ENCODE measurements at places on chromosomes 5 and 9.

DNA sequence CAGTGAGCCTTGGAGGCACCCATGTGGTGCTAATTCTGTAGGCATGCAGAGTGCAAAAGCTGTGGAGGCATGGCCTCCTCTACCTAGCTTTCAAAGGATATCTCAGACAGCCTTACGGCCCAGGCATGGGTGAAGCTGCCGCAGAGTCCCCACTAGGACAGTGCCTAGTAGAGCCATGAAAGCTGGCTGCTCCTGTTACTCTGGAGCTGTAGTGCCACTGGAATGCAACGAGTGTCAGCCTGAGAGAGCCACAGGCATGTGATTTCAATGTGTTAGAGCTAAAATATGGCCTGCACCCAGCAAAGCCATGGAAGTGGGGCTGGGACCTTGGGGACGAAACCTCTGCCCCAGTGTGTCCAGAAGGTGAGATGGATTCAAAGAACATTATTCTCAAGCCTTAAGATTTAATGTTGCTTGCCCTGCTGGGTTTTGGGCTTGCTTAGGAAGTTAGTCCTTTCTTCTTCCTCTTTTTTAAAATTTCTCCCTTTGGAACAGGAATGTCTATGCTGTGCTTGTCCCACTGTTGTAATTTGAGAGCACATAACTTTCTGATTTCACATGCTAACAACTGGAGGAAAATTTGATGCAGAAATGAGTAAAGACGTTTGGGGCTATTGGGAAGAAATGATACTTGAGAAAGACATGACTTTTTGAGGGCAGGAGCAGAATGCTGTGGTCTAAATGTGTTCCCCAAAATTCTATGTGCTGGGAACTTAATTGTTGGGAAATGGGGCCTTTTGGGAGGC lies 298.4 kb downstream of the PSAT1 start:
- DNase-seq, result no peak

DNA sequence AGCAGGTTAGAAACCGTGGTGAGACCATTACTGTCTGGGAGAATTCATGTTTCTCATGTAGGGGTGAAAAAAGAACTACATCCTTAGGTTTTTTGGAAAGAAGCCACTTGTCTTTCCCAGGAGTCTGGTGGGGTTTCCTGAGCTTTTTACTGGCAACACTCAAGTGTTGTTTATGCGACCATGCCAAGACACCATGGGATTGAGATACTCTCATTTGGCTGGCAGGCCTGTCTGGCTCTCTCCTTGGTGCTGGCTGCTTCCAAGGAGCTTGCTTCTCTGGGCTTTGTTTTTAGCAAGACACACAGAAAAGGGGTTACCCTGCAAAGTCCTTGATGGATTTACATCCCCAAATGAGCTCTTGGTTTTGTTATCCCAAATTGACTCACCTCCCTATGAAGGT lies 80.9 kb upstream of the ISL1 start:
- DNase-seq, result no peak

DNA sequence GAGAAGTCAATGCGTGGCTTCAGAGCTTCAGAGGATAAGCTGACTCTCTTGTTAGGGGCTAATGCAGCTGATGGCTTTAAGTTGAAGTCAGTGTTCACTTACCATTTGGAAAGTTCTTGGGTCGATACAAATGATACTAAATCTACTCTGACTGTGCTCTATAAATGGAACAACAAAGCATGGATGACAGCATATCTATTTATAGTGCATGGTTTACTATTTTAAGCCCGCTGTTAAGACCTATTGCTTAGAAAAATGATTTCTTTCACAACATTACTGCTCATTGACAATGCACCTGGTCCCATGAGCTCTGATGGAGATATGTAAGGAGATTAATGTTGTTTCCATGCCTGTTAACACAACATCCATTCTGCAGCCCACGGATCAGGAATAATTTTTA lies 435.7 kb downstream of the MAT2B start:
- no peak for DNase-seq

DNA sequence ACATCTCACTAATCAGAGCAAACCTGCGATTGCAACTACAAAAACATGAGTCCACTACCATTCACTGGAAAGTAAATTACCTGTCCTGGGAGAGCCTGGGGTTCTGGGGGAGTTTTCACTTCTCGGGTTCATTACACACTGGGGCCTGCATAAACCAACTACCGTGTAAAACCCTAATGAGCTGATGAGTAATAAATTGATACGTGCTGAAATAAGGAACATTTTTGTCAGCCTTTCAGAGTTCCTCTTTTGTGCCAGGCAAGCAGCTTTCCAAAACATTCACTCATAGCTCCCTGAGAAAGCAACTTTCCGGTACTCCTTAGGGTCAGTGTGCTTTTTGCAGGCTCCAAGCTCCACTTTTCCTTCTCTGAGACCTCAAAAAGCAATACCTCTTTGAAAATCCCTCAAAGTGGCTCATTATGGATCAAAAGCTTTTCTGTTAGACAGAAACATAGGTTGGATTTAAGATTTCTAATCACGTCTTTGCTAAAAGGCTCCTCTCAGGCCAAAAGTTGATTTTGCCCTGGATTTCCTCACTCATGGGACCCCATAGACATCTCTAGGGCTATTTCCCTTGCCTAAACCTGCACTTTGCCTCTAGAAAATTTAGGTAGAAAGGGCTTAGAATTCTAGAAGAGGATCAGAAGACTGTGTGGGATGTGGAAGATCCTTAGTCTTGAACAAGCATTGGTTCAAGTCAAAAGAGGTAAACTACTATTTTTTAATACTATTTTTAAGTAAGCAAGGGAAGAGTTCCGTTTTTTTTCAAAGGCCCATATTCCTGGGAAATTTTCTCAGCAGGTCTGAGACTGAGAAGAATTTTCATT lies 74.8 kb downstream of the ST8SIA4 start:
- no peak for DNase-seq

GRCh38 chr5:57804007-57804444 lies 321.4 kb upstream of the ACTBL2 start:
- DNase-seq, result no peak

GRCh38 chr9:37640246-37640645 lies 10.5 kb upstream of the FRMPD1 start:
- DNase-seq, result no peak

- peak; percentile 33 for DNase-seq
These were observed 749 bp downstream of the SOWAHA start for GRCh38 chr5:132813599-132814502.

GRCh38 chr5:174229514-174230370 lies 184.2 kb downstream of the NSG2 start:
- no peak for DNase-seq

DNA sequence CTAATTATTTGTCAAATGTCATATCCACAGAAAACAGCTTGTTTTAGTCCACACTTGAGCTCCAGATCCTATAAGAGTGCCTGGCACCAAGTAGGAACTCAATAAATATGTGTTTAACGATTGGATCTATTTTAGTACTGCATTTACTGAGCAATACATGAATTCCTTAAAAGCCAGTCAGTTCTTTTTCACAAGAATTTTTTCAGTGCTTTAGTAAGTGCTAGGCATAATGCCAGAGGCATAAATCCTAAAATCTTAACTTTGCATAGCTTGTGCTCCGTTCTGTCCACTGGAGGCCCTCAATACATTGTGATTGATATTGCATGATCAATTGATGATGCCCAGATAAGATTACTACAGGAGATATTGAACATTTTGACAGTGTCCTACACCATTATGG lies 67.3 kb upstream of the PCSK5 start:
- DNase-seq, result no peak

GRCh38 chr5:56566374-56567249 lies 248.7 kb upstream of the MAP3K1 start:
- no peak for DNase-seq

GRCh38 chr9:34884747-34885189 lies 73.3 kb upstream of the PHF24 start:
- DNase-seq, result no peak

- DNase-seq, result no peak
These were observed 75.7 kb downstream of the MED10 start for GRCh38 chr5:6302684-6303083.

DNA sequence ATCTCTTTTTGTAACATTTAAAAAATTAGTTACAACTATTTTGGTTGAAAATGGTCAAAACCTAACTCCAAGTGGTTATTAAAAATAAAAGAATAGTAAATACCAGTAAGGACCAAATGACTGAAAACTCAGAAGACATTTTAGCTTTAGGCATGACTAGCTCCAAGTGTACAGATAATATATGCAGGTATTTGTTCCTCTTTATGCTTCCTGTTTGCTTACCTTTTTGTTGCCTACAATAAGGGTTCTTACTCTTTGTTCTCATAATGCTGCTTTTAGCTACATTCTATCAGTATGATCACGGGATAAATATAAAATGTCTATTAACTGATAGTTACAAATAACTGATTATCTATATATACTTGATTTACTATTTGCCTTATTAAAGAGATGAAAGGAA lies 259.6 kb downstream of the CDH12 start:
- DNase-seq, result no peak

- no peak for DNase-seq
These were observed 120.1 kb upstream of the ACO1 start for GRCh38 chr9:32264170-32264864.

DNA sequence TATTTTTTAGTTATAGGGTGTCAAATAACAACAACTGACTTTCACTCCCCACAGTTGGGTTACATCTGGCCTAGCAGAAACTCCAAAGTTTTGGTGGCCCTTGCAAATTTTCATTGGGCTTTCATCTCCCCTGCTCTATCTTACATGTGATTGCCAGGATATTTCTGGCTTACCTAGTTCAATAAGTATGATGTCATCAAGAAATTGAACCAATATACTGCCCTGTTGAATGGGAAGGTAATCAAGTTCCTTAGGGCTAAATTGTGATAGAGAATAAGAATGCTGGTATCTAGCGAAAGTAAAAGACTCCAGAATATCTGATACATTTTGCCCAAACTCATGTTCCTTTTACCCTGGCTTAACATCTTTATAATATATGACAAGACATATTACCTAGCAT lies 17.0 kb upstream of the ICE1 start:
- DNase-seq, result no peak

DNA sequence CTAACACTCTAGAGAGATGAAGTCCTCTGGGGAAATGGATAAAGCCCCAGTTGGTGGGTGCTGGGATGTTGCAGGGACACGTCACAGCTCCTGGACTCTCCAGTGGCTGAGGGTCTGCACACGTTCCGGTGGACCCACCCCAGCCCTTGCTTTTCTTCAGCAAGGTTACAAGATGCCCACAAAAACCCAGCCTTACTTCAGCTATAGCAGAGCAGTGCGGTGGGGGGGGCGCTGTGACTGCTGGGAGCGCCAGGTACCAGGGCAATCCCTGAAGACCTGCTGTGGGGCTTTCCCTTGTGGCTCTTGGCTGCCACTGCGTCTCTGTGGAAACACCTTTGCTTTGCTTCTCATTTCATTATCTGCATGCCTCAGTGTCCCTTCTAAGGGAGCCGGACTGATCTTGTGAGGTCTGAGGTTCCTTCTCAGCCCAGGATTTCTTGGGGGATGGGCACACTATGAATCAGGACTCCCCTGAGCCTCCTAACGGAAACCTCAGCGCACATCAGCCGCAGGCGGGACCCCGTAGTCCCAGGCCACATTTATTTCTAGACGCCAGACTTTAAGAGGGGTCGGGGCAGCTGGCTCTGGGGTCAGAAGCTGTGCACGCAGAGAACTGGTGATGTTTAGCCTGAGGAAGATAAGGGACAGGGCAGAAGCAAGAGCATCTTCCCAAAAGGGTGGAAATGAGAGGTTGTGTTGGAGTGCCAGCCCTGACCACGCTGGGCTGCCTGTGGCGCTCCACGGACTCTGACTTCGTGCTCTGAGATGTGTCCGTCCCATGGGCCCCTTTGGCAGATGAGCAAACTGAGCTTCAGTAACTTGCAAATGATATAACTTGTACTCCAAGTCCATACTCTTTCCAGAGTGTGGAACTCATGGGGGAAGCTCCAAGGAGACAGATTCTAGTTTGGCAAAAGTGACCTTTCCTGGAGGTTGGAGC lies 106.8 kb downstream of the WNK2 start:
- no peak for DNase-seq

DNA sequence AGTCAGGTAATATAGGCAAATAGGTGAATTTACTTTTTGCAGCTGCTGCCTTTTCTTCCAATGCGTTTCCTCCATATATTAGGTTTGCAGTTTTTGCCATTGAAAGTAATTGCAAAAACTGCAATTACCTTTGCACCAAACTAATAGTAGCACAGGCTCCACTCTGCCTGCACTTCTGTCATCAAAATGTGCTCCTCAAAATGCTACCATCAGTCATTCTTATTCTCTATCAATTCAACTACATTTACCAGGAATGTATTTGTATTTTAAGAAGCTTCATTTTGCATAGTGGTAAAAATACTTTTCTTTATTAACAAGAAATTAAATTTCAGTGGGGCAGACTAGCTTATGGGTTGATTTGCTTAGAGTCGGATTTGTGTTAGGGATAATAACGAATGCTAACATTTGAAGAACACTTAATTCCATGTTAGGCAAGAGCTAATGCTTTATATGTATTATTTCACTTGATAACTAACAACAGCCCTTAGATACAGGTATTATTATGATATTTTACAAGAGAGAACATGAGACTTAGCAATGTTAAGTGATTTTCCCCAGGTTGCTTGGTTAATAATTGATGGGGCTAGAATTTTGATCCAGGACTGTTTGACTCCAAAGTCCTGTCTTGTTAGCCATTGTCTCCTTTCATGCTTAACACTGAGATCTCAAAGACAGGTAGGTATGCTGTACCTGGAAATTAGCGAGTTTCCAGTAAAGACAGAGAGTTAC lies 300.4 kb downstream of the MAN2A1 start:
- no peak for DNase-seq

DNA sequence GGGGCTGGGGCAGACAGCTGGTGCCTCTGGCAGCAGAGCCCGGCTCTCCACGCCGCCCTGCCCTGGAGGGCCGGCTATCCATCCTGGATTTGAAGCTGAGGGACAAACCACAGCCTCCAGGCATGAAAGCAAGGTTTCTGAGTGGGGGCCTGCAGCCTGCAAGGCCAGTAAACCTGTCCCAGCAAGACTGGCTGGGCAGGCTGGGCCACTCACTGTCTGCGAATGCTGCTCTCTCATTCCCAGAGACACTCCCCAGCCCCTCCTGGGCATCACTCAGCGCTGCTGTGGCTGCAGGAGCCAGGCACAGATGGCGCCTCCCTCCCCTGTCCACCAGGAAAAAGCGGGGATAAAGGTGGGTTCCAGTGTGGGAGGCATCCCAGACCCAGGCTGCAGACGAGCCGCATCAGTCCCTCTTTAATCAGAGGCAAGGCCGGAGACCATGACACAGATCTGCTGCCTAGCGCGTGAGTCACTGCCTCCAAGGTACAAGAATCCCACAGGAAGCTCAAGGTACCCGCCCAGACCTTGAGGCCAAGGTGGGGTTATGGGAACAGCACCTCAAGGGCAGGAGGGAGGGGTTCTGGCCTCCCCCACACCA lies 118.0 kb downstream of the VAV2 start:
- DNase-seq, result no peak

GRCh38 chr9:121434969-121435368 lies 64.7 kb downstream of the GGTA1 start:
- DNase-seq, result no peak
